ENCODE measurements at places on chromosomes 3 and 15.

- no peak for DNase-seq
These were observed 393.4 kb downstream of the NTRK3 start for GRCh38 chr15:87863152-87863551.

DNA sequence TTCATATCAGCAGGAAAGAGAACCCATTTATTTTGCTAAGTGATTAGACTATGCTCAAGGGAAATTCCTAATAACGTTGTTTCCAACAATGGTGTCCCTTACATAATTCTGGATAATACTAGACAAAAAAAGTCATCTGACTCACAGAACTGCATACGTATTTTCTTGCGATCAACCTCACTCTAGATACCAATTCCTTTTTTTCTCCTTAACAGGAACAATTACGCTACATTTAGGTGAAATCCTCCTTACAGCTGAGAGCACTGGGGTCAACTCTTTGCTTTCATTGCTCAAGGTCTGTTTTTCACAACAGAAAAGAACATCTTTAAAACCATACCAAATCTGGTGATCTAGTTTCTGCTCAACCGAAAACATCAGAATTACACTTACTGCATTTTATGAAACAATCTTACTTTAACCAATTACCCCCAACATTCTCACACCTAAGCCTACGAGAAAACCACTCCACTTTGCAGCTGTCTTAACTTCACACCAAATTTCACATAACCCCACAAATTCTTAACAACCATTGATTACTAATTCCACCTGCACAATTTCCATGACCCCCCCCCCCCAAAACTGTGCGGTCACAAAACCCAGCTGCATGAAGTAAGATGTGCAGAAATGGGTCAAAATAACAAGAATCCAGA is 61.2 kb upstream of the ICE2 start:
- DNase-seq, result peak; percentile 71

- no peak for DNase-seq
These were observed 61.4 kb downstream of the PLSCR2 start for GRCh38 chr3:146407956-146408355.

DNA sequence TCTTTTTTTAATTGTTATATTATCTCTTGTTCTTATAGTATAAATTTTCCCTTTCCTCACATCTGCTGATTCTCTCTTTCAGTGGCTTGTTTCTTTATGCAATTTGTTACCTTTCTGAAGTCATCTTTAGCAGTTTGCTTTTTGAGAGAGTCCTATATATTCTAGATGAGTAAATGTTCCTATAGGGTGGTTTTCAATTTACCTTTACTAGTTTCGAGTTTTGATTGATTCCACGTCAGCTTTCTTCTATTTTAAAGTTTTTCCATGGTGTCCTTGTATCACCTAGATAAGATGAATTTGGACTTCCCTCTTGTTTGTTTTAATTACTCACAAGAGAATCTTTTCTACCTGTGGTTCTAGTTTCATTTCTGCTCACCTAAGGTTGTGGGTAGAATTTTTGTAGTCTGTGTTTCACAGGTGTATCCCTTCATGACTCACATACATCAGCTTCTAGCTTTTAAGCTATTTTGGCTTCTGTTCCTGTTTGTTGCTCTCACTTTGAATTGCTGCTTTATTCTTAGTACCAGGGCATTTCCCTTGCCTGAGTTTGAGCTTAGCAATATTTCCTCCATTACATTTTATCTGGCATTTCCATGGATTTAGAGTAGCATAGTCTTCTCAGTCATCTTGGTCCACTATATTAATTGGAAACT is 6.4 kb downstream of the TEX9 start:
- DNase-seq, result peak; percentile 5

- DNase-seq, result no peak
These were observed 24.3 kb downstream of the NFKBIZ start for GRCh38 chr3:101873619-101874018.

GRCh38 chr3:184712248-184713039 is 580 bp upstream of the MAGEF1 start:
- DNase-seq, result peak; percentile 3

DNA sequence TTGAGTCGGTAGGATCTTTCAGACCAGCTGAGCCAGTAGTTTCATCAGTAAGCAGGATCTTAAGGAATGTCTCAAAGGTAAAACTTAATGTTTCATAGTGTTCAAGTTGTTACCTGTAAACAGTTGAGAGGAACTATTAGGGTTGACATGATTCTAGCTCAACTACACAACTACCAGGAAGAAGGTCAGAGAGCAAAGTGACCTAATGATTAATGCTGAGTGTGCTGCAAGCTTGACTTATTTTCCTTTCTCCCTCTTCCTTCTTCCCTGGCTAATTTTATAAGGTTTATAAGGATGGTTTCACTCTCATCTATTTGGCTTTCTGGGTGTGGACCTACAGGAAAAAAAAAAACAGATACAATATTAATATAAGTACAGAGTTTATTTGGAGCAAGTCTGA is 30.2 kb upstream of the LHFPL4 start:
- DNase-seq, result no peak

DNA sequence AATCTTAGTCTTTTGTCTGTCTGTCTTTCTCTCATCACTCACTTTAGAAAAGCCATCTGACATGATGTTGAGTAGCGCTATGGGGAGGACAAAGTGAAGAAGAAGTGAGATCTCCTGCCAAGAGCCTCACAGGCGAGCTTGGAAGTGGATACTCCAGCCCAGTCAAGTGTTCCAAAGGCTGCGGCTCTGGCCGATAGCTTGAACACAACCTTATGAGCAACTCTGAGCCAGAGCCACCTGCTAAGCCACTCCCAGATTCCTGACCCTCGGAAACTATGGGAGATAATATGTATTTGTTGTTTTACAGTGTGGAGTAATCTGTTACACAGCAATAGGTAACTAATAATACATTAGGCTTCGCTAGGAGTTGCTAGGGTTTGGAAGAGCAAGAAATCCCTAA is 76.2 kb downstream of the MB21D2 start:
- DNase-seq, result no peak

GRCh38 chr3:119145500-119146167 is at the start of gene TEX55:
TEX55 (plus strand) TSS chr3:119146165; CDS start chr3:119146190, 25 bp downstream.
- DNase-seq, result peak; percentile 31

- no peak for DNase-seq
These were observed at the start of gene PODXL2 for GRCh38 chr3:127628788-127629466. PODXL2 (plus strand) TSS chr3:127629185; CDS start chr3:127629220, 35 bp downstream.

DNA sequence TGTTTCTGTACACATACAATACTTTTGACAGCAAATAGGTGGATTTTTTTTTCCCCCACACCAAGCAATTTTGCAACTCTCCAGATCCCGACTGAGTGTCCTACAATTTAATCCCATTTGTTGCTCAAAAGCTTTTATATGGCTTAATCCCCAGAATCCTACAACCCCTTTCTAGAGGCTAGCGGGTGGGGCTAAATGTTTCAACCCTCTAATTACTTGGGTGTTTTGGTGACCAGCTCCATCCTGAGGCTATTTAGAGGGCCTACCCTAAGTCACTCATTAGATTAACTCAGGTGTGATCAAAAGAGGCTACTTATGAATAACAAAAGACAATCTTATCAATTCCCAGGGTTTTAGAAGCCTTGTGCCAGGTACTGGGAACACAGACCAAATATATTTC is 21.0 kb upstream of the FBXL2 start:
- no peak for DNase-seq

GRCh38 chr15:60074181-60074885 is 70.2 kb downstream of the FOXB1 start:
- peak; percentile 30 for DNase-seq

- DNase-seq, result peak; percentile 70
These were observed 17.9 kb downstream of the CP start for GRCh38 chr3:149203758-149204157.

DNA sequence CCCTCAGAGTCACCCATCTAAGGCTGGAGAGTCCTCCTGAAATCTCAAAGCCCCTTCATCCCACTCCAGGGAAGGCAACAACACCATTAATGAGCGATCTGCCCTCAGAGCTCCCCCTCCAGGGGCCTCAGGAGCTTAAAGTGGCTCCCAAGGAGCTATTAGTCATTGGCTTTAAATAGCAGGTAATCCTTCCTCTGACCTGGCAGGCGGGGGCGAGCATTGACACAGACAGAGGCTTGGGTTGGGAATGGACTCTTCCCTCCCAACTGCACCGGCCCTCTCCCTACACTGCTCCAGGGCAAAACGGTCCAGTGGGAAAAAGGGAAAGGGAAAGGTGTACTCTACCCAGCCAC is 1.4 kb downstream of the MFGE8 start:
- DNase-seq, result no peak

DNA sequence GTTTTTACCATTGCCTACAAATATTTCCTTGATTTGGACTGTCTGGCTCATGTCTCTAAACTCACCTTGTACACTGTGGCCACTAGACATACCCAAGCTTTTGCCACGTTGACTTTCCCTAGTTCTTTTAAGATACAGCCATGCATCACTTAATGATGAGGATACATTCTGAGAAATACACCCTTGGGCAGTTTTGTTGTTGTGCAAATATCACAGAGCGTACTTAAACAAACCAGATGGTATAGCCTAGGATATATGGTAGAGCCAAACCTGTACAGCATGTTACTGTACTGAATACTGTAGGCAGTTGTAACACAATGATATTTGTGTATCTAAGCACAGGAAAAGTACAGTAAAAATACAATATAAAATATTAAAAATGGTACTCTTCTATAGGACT is 5.5 kb downstream of the ARHGEF26 start:
- DNase-seq, result no peak

GRCh38 chr3:185363662-185364203 is 797 bp downstream of the MAP3K13 start:
- DNase-seq, result no peak

DNA sequence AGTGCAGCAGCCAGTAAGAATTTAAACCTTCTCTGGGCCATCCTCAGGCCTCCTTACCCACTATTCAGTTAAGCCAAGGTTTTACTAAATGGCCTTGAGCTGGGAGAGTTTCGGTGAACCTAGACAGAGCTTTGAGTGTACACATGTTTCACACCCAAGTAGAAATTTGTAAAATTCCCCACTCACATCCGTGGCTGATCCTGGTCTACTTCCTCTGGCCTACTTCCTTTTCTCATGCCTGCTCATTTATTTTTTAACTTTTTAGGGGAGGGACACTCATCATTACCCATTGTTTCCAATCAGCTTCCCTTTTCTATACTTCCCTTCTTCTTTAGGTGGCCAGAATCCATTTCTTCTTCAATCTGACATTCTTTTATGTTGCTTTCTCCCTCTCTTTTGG is 7.6 kb downstream of the CX3CR1 start:
- DNase-seq, result no peak

DNA sequence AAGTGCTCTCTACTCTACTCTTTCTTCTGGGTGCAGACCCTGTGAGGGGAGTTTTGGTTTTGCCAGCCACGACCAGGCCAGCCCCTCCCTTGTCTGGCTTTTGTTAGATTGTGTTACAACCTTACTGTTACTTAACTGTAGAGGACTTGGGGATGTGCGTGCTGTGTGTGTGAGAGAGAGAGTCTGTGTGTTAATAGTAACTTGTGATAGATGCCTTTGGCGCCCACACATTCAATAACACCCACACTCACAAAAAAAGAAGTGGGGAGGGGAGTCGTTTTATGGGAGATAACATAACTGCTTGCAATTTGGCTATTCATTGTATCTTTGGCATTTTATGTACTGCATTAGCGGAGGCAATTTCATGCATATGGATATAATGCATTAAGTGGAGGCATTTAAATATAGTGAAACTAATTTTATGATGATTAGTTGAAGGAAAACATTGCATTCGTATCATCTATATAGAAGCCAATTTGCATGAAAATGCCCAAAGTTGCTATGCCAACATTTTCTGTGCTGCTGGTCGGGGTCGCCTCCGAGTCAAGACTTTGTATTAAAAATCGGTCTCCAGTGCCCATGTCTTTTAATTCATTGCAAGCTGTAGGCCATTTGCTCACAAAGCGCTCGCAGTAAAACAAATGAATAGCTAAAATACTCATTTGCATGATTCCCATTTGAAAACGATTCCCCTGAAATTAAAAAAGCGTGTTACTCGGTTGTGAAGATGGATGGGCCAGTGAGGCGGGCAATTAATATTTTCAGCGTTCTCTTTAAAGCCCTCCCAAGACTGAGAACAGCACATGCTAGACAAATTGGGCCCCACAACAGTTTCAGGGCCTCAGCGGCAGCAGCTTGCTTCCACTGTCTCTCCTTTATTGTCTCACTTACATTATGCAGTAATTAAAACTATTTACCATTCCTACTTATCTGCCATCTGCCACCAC is 158.5 kb upstream of the SMAD3 start:
- no peak for DNase-seq

DNA sequence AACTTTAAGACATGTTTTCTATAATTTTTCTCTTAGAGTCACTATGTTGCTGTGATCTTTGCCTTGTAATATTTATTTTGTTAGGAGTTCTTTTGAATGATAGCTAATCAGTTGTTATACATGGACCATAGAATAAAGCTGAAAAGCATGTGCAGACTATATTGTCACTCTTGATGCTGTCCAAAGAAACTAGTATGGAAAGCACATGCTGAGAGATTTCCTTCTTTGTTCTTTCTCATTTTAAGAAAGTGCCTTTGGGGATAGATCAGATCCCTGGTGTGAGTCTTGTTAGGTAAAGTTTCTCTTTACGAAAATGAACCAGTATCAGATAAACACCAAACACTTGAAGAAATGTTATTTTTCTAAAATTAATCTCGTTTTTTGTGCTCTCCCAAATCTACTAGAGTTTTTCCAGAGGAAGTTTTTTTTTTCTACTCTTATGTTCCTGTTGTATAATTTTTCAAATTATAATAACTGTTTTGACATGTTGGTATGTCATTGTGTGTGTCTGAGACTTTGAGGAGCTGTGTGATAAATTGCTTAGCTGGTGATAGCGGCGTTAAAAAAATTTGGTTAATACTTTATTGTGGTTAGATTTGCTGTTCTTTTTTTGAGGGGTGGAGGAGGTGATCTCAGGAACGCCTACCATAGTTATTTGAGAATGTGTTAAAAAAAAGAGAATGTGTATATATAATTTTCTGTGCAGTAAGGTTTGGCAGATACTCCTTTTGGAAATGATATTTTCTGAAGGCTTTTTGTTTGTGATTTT is 2.2 kb downstream of the PIAS1 start:
- DNase-seq, result no peak

DNA sequence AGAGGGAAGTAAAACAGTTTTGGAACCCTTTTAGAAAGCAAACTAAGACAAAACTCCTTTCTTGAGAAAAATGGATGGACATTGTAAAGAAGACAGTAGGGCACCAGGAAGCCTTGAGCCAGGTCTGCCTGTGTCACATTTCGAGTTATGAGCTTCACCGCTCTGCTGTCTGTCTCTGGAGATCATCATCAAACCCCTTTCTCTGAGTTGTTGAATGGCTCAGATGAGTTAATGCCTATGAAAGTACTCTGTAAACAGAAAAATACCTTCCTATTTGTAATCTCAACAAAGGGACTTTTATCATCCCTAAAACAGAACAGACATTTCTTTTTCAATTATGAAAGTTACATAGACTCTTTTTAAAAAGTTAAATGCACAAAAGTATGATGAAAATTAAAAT is 145.8 kb downstream of the LPP start:
- no peak for DNase-seq

- DNase-seq, result peak; percentile 1
These were observed 64.0 kb downstream of the DPH6 start for GRCh38 chr15:35481992-35482391.

DNA sequence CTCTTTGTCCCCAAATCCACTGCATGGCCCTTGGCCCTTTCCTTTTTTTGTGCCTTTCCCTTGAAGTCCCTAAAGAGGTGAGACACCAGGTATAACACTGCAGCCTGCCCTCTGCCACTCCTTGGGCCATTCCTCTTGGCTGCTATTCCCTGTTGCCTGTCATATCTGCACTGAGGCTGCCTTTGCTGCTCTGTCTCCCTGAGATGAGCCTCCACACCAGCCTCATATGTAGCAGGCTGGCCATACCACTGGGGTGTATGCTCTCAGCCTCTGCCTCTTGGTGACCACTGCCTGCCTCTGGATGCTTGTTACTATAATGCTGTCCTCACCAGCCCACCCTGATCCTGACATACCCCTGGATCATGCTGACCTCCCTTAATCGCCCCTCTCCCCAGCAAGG is 252.0 kb downstream of the CLSTN2 start:
- no peak for DNase-seq
